ENCODE measurements at places on chromosomes 1 and 21.

DNA sequence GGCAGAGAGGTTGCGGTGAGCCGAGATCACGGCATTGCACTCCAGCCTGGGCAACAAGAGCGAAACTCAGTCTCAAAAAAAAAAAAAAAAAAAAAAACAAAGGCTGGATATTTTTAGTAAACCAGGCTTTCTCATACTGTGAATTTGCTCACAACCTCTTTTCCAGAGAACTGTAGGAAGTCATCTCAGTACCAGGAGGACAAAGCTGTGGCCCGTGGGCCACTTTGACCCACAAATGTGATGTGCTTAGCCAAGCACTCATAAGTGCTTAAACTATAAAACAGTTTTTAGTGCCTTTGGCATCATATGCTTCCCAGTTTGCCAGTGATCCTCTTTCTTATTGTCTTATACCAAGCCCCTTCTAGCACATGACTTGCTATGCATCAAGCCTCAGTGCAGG, 46.5 kb downstream of the RNF11 start:
- DNase-seq = no peak

GRCh38 chr1:159944623-159945455, 574 bp downstream of the IGSF9 start:
- DNase-seq = no peak

- DNase-seq = no peak
Measured at GRCh38 chr1:39882152-39882551, 1.2 kb downstream of the TRIT1 start.

- no peak for DNase-seq
Measured at GRCh38 chr1:36594023-36594422, 111.3 kb upstream of the CSF3R start.

GRCh38 chr1:228332797-228333738, 73.6 kb downstream of the TRIM11 start:
- DNase-seq = no peak

DNA sequence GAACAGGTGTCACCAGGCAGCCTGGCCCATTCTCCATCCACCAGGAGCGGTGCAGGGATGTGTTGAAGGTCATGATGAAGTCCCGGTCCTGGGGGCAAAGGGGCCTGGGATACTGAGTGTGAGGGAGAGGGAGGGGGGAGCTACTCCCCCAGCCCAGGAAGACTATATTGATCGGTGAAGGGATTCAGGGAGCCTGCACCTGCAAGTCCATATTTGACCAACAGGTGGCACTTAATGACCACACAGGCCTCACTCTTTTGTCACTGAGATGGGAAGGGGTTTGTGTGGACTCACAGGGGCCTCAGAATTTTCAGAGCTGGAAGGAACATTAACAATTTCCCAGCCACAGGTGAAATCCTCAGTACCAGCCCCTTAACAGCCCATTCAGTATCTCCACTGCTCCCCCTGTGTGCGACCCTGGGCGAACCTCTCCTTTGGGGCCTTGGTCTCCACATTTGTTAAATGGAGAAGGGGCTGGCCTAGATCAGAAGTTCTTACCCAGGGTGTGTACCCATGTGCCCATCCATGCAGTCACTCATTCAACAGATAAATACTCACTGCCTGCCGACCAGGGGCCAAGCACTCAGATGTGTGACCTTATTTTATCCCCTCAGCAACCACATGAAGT, 55.6 kb downstream of the NKAIN1 start:
- peak; percentile 48 for DNase-seq

GRCh38 chr1:155085504-155086127, 7.0 kb downstream of the EFNA3 start:
- DNase-seq = peak; percentile 47

DNA sequence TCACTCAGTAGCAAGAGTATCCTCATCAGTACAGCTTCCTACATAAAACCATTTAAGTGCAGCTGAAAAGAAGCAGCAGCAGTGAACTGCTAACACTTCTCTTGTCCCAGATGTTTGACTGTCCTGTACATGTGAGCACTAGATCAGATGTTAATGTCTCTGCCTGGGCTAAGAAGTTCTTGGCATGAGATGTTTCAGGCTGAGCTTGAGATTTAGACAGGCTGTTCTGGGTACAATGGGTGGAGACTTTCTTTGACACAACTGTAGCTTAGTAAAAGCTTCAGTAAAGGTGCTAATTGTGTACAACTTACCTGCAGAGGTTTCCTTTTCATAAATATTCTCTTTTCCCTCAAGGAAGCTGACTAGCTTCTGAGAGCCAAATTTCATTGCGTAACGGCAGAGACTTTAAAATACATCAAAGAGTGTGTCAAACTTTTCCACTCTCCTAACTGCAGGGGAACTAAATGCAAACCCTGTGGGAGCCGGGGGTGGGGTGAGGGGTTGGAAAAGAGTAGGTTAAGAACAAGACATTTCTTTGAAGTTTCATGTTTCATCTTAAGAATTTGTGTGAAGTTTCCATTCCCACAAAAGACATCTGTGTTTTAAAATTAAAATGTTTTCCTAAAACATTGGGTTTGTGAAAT, 82.1 kb upstream of the CCDC190 start:
- peak; percentile 53 for DNase-seq

- no peak for DNase-seq
Measured at GRCh38 chr1:5502311-5503194, 489.7 kb downstream of the NPHP4 start.

DNA sequence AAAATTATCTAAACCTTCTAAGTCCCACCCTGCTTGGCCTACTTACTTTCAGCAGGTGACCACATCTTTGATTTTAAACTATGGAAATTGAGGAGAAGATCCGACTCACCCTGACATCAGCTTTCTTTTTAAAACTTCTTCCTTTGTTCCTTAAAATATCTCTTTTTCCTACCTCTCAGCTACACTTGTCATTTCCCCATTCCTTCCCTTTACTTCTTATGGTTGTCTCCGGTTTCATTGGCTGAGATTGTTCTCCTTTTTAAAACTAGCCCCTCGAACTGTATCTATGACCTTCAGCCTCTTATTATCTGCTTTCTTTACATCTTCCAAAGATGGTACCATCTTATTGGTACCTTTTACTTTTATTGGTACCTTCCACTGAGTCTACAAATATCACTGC, 87.8 kb upstream of the NRIP1 start:
- DNase-seq = no peak

- DNase-seq = no peak
Measured at GRCh38 chr1:208213786-208214185, 30.4 kb downstream of the PLXNA2 start.

DNA sequence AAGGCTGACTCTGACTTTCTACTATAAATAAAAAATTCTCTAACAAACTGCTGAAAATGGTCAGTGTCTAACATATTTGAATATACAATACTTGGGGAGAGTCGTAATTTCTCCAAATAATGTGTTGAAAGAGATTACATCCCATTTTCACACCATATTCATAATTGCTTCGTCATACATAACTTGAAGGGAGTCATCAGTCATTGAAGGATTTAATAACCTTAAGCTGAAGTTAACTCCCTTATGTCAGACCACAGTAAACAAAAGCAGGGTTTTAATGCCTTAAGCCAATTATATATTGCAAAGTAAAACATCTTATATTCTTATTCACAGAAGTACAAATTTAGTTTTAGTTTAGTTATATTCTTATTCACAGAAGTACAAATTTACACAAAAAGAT, 129.9 kb downstream of the RERE start:
- no peak for DNase-seq

GRCh38 chr1:60052601-60053000, 21.0 kb downstream of the C1orf87 start:
- DNase-seq = no peak

GRCh38 chr1:220701974-220702373, 11.8 kb downstream of the C1orf115 start:
- DNase-seq = no peak

DNA sequence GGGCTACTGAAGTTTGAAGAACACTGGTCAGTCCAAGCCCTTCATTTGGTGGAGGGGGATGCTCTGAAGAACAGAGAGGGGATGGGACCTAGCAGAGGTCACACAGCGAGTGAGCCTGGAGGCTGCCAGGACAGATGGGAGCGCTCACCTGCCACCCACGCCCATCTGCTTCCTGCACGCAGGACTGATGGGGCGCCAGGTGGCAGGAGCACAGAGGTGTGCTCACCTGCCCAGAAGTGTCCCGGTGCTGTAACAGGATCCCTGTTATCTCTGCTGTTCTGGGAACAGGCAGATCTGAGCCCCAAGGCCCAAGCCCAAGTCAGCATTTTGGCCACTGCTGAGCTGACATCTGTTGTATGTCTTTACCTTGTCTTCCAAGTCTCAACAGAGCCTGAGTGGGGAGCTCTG, 40.5 kb downstream of the EPHB2 start:
- no peak for DNase-seq
